ENCODE measurements at places on chromosomes 5 and 9.

- DNase-seq, result no peak
These were observed 226.9 kb downstream of the CACNA1B start for GRCh38 chr9:138104251-138105122.

GRCh38 chr9:71897577-71897976 is 13.4 kb downstream of the ABHD17B start:
- no peak for DNase-seq

DNA sequence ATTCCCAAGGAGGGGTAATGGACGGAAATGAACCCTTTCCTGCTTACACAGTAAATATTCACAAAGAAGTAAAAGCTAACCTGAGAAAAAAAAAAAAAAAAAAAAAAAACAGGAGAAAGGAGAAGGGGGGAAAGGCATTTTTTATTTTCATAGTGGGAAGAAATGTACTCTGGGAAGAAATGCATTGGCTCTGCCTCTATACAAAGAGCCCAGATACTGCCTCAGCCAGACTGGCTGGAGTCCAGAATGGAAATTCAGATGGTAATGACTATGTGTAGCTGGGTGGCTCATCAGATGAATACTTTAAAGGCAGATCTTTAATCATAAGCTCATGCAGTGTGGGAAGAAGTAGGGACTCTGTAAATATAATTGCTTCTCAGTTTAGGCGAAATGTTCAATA is 124.9 kb upstream of the ZNF608 start:
- DNase-seq, result peak; percentile 9

GRCh38 chr9:35882263-35882848 is 12.2 kb upstream of the OR13J1 start:
- peak; percentile 61 for DNase-seq

DNA sequence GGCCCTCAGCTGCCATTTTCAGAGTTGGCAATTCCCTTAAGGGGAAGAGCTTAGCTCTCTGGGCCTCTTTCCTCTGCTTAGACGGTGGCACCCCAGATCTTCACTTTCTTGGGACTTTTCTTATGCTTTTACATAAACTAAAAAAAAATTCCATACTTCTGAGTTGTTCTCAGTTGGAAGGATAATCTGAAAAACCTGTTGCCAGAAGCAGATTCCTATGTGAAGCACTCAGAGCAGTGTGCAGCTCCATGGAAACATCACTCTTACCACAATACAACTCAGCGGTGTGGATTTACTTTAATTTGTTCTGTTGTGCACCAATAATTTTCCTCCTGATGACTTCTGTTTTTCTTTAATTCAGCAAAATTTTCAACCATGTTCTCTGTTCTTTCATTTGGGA is 44.1 kb upstream of the MROH2B start:
- peak; percentile 65 for DNase-seq

DNA sequence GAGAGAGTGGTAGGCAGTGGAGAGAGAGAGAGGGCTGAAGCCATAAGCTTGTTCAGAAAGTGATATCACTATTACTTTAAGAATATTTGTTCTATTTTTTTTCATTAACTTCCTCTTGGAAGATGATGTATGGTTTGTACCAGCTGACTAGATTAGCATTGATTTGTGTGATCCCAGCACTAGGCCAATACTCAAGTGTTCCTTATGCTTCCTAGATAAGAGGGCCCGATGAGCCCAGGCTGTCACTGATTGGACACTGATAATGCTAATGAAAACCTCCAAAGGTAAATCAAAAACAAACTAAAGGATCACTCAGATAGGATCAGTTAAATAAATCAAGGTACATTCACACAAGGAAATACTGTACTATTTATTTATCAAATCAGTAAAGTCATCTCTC is 52.7 kb upstream of the OTULINL start:
- DNase-seq, result no peak

GRCh38 chr5:76736679-76737556 is 21.0 kb downstream of the F2R start:
- DNase-seq, result no peak

DNA sequence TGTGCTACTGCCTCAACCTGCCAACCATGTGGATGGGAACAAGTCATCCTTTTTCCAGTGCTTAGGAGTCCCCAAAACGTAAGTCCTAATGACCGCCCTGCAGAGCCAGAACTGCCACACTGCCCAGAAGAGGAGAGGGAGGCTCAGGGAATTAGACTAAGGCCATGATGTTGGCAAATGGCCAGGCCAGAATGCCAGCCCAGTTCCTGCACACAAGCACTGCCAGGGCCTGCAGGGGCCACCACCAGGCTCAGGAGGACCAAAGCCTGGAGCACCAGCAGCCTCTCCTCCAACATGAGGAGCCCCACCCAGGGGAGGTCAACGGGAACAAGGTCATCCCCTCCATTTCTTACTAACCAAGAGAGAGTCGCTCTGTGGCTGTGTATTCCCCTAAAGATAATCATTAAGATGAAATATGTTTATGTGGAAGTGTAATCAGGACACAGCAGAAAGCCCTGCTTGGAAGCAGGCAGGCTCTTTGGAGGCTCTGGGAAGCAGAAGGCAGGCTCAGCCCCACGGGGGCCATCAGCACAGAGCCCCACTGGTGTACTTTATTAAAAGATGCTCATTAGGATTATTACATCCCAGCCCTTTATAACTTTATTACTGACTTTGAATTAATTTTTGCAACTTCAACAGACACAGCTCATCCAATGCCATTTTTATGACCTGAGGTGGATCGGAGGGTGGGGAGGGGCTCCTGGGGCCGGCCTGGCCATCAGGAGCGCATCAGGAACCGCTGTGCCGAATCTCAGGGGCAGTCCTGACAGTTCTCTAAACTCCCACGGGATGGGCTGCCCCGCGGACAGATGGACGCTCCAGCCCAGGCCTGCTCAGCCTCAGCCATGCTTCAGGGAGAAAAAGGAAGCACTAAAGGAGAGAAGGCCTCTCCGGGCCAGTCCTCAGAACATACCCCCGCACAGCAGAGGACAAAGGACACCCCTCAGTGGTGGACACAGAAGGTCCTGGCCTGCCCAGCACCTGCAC is 127.0 kb downstream of the ADAMTS2 start:
- DNase-seq, result no peak

- DNase-seq, result no peak
These were observed 22.8 kb upstream of the CRHBP start for GRCh38 chr5:76930083-76930482.

DNA sequence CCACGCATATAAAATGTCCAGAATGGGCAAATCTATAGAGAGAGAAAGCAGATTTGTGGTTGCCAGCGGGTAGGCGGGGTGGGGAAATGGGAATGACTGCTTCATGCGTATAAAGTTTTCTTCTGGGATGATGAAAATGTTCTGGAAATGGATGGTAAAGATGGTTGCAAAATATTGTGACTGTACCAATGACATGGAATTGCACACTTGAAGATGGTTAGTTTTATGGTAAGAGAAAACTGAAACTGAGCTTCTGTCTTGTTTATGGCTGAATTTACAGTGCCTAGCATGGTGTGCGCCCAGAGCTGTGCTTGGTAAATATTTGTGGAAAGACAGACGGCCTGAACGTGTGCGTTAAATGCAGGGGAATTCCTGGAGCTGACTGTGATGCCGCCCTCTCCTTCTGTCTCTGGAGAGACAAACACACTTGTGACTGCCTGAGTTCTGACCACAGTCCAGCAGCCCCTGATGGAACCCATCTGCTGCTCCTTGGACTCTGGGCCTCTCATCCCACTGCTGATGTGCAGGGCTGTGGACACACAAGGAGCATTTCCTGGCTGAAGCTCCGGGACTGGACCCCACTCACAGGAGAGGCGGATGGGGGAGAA is 8.6 kb upstream of the PTGES start:
- peak; percentile 60 for DNase-seq

DNA sequence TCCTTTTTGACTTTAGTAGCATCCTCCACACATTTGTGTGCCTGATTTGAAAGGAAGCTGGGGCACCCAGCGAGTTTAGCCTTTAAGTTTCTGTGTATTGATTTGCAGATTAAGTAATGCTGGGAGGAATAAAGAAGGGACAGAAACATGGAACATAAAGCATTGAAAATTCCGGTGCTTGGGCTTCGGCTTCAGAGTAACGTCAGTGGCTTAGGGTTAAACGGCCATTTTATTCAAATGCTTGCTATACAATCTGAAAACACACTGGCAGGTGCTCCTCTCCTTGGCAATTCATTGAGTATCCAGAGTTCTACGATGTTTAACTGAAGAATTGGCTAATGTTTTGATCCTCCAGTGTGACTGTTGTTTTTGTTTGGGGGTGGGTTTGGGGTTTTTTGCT is 58.0 kb upstream of the FSD1L start:
- no peak for DNase-seq

DNA sequence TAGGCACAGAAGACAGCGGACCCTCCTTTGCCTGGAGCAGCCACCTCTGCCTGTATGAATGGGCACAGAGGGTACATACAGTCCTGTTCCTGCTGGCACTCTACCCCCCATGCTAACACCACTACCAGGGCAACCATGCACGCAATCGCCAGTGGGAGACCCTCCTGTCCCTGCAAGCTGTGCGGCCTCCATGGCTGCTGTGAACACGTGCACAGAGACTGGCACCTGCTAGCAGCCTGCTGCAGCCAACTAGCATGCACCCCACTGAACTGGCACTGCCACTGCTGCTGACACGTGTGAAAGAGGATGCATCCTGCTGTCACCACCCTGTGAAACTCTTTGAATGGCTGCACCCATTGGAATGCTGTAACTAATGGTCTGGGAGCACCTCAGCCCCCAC is 885.2 kb upstream of the ARRDC3 start:
- no peak for DNase-seq

- DNase-seq, result no peak
These were observed 22.4 kb downstream of the ZDHHC11B start for GRCh38 chr5:761854-762710.

DNA sequence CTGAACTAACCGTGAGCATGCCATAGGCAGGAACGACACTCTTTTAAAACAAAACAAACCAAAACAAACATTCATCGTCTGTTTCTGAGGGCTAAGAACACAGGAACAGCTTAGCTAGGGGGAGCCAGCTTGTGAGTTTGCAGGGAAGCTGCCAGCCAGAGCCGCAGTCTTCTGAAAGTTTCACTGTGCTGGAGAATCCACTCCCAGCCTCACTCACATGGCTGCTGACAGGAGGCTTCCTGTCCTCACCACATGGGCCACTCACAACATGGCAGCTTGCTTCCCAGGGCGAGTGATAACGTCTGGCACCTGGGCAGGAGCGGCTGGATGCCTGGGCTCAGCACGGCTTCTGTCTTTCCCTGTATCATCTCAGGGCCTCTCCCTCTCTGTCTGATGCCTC is 275.2 kb downstream of the MSX2 start:
- no peak for DNase-seq

- DNase-seq, result no peak
These were observed 396.9 kb downstream of the ENC1 start for GRCh38 chr5:74243634-74244033.

DNA sequence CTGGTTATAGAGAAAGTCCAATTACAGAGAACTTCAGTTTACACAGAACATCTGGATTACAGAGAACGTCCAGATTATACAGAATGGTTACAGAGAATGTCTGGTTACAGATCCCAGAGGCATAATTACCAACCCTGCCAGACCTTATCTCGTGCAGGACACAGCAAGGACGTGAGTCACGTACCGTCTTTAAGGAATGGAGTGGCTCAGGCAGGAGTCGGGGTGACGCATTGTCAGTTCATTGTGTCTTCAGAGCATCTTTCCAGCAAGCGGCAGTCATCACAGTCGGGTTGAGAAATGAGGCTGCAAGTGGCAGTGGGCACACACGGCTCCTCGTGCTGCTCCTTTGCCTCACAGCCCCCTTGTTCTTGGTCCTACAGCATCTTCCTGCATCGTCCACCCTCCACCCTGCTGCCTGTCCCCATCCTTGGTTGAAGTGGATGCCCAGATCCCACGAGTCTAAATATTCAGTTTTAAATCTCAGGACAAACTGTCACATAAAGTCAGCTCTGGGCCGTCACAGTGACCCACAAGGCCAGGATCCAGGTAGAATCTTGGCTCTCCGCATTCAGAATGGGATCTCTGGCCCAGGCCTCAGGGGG is 30.0 kb upstream of the SLC6A19 start:
- DNase-seq, result no peak

GRCh38 chr9:126293522-126293889 is 33.1 kb upstream of the MVB12B start:
- DNase-seq, result no peak

GRCh38 chr5:156584871-156585270 is 257.9 kb downstream of the SGCD start:
- DNase-seq, result no peak

DNA sequence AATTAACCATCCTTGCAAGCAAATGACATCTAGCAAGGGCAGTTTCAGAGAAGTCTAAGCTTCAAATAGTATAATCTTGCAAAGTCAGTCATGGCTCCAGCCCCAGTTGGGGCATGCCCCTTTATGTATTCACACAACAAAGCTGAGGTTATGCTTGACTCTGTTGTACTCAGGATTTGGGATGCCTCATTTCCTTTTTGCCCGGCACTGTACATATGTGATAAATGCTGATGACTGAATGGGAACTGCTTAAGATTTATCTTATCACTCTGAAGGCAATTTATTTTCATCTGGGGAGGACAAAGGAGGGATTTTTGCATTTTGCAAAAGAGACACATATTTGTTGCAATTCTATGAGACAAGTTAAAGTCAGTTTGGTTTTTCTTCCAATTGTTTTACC is 219.2 kb downstream of the TRPM3 start:
- DNase-seq, result peak; percentile 43

- no peak for DNase-seq
These were observed 24.6 kb downstream of the CAMK2A start for GRCh38 chr5:150264667-150265603.

DNA sequence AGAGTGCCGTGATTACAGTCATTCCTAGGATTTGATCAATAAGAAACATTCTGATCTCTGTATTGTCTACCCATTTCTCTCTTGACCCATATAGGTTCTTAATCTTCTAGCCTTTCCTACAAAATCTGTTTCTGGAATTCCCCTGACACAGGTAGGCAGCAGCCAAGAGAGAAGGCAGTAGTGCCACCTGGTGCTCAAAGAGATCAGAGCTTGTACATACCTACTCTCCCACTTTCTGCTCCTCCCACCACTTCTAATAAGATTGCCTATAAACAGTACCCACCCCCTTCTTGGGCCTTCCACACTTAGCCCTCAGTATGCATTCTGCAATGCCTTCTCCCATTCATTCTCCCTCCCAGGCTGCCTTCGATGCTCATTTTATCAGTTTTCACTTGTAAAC is 117.4 kb upstream of the RORB start:
- no peak for DNase-seq

DNA sequence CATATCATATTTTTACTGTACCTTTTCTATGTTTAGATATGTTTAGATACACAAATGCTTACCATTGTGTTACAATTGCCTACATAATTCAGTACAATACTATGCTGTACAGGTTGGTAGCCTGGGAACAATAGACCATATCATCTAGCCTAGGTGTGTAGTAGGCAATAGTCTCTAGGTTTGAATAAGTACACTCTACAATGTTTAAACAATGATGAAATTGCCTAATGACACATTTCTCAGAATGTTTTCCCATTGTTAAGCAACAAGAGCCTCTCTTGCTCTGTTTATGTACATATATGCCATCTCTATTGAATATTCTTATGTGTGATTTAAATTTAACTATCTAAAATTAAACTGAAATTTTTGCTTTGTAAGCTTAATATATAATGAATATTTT is 209.6 kb upstream of the ST8SIA4 start:
- DNase-seq, result no peak

- peak; percentile 87 for DNase-seq
These were observed 1.2 kb upstream of the NEK6 start for GRCh38 chr9:124256517-124257069.

Measured in brain microvascular endothelial cell (primary cell).